ENCODE measurements at places on chromosomes 16 and 17.
A peak's percentile ranks its signal among the peaks of the same experiment; 100 is the strongest.

DNA sequence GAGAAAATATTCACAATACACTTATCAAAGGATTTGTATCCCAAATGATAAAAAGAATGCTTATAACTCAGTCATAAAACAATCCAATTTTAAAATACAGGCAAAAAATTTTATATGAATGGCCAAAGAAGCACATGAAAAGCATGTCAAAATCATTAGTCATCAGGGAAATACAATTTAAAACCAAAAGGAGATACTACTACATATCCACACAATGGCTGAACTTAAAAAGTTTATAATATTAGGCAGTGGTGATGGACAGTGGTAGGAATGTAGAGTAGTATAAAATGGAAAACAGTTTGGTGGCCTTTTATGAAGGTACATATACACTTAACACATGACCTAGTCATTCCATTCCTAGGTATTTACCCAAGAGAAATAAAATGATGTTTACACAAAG, 12.2 kb downstream of the CMC2 start:
- no peak for DNase-seq

- DNase-seq = no peak
Measured at GRCh38 chr17:48548523-48549280, 3.8 kb upstream of the HOXB2 start.

DNA sequence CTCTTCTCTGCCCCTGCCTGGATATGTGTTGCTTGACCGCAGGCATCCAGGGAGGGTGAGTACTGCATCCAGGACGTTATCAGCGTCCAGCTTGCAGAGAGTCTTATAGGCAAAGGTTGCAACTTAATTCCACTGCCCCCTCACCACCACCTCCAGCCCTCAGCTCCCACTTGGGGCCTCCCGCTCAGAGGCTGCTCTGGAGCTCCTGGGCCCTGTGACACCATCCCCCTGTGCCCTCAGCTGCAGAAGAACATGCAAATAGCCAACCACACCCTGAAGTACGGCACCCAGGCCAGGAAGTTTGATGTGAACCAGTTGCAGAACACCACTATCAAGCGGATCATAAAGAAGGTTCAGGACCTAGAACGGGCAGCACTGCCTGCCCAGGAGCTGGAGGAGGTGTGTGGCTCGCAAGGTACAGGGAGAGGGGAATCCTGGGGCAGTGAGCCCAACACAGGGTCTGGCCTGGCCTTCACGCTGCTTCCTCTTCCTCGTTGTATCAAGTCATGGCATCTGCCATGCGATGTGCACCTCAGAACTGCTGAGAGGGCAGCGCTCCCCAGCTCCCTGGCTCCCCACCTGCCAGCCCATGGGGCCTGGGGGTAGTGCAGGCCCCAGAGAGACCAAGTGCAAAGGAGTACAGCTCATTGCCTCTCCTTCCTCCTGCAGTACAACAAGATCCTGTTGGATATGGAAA, 9.6 kb downstream of the ACE start:
- DNase-seq = no peak

GRCh38 chr16:85568519-85568918, 44.6 kb upstream of the GSE1 start:
- peak; percentile 75 for DNase-seq

DNA sequence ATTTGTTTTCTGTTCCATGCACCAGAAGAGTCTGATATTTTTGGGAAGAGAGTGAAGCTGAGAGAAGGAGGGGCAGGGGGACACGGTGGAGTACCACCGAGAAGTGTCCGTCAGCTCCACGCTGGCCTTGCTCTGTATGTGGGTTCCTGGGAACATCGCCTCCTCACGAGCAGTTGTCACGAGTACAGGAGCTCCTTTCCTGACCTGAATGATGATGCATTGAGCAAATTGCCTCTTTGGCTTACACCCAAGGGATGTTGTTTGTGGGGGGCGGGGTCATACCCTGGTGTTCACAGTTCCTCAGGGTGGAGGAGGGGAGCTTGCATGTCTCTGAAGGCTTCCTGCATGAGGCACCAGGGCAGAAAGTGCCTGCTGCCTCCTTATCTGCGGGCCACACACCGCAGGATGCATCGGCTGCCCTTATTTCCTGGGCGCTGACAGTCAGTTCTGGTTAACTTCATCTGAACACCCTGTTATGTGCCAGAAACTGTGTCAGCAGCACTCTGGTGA, 36.2 kb downstream of the RGS9 start:
- peak; percentile 26 for DNase-seq
